KG1 (cell line): ENCODE measurements at places on chromosomes 12 and 14.

DNA sequence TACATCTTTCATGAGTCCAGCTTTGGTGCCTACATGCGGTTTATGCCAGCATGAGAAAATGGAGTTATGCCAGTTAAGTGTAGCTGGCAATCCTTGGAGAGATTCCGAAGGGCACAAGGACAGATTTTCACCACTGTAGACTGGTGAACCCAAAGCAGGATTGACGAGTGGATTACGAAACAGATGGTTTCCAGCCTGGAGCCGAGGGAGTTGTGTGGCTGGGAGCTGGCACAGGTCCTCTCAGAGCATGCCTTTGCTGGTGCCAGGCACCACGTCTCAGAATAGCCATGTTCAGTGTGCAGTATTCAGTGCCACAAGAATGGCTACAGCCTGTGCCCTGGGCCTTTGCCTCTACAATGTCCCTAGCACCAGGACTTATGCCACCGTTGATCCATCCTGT lies 13.2 kb downstream of the KCNH3 start:
- no peak for DNase-seq

GRCh38 chr12:43493261-43493797 lies 58.7 kb downstream of the ADAMTS20 start:
- no peak for DNase-seq

- no peak for DNase-seq
Measured at GRCh38 chr14:88229428-88229827, 93.6 kb downstream of the KCNK10 start.

DNA sequence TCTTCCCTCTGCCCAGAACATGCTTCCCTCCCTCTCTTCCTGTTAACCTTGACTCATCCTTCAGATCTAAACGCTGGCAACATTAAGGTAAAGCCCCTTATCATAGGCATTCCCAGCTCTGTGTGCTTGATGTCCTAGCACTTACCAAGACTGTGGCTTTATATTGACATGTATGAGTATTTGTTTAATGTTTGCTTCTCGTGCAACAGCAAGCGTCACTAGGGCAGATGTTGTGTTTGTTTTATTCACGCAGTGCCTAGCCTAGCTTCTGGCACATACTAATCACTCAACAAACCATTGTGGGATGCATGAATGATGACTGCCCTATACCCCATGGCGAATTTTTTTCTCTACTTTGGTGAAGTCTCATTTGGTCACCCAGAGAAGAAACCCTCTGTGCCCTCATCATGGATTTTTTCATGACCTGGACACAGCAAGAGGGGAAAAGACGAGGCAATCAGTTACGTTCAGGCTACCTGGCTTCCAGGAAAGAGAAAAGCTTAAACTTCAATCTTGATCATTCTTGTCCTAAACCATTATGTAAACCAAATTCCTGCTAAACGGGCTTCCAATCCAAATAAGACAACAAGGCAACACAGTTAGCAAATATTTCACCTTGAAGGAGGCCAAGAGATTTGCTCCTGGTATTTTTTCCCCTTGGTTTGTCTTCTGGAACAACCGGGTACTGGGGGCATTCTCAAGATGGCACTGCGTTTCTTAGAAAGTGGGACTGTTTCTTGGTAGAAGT lies 47.9 kb upstream of the SOCS2 start:
- no peak for DNase-seq

GRCh38 chr14:95323917-95324316 lies 4.2 kb upstream of the CLMN start:
- DNase-seq: no peak

GRCh38 chr14:40282196-40282595 lies 850.0 kb upstream of the FBXO33 start:
- DNase-seq: no peak

GRCh38 chr12:76866726-76867125 lies 12.1 kb downstream of the CSRP2 start:
- no peak for DNase-seq

DNA sequence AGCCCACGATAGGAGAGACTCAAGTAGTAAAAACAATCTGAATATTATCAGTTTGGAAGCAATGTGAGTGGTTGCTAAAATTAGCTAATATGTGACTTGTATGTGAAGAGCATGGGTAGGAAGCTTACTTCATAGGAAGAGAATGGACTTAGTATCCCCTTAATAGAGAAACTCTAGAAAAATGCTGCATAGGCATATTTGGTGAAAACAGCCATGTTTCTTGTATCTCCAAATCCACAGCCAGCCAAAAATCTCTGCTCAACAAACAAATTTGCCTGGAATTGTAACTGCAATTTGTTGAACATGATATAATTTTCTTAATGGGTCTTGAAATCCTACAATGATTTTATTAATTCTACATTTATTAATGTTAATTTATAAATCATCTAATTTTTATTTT lies 1252.9 kb upstream of the TMEM132C start:
- DNase-seq: no peak

GRCh38 chr12:124033859-124034258 lies 60.8 kb downstream of the ZNF664 start:
- no peak for DNase-seq

DNA sequence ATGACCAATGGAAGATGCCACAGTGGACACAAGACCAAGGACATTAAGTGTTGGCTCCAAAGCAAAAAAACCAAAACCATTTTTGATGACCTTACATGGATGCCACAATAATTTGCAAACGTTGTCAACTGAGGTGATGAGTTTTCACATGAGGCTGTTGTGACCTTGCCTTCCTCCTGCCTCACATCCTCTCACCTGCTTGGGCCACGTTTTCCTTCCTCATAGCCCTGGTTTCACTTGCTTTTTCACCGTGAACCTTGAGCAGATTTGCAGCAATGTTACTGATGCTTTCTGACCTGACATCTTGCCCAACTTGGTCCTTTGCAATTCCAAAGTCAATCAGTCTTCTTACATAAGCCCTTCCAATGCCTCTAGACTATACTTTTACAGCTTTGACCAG lies 3.7 kb downstream of the KRT6B start:
- no peak for DNase-seq

- DNase-seq: no peak
Measured at GRCh38 chr14:54758041-54758440, 144.6 kb downstream of the GCH1 start.

DNA sequence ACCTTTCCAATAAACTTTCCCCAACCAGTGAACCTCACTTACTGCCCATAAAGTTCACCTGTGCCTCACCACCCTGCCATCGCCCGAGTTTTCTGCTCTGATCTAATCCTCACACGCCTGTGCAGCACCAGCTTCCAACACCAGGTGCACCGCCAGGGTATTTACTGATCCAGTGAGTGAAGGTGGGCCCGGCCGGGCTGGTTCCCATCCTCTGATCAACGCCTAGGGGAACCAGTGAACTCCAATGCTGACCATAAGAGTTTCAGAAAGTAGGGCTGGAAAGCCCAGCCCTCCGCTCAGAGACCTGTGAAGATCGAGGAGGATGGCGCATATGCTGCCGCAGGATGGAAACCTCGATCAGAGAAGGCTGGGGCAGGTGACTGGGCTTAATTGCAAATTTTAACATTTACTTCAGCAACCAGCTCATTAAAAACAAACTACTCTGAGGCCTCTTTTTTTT lies 685 bp upstream of the MYL6B start:
- DNase-seq: peak; percentile 8

GRCh38 chr12:48767047-48767446 lies 21.8 kb downstream of the ADCY6 start:
- no peak for DNase-seq

DNA sequence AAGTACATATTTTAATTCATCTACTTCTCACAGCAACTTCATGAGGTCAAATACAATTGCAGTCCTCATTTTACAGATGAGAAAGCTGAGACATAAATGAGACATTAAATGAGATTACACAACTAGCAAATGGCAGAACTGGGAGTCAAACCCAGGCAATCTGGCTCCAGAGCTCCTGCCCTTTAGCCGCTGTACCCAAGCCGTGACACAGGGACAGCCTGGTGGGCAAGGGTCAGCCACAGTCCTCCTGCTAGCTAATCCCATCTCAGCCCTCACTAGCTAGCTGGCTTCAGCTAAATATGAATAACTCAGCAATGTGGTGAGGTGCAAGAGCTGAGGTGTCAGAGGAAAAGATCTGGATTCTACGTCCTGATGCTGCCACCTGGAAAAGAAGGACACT lies 54.8 kb downstream of the NINJ2 start:
- DNase-seq: no peak

- no peak for DNase-seq
Measured at GRCh38 chr14:72164420-72165228, 232.4 kb downstream of the RGS6 start.

DNA sequence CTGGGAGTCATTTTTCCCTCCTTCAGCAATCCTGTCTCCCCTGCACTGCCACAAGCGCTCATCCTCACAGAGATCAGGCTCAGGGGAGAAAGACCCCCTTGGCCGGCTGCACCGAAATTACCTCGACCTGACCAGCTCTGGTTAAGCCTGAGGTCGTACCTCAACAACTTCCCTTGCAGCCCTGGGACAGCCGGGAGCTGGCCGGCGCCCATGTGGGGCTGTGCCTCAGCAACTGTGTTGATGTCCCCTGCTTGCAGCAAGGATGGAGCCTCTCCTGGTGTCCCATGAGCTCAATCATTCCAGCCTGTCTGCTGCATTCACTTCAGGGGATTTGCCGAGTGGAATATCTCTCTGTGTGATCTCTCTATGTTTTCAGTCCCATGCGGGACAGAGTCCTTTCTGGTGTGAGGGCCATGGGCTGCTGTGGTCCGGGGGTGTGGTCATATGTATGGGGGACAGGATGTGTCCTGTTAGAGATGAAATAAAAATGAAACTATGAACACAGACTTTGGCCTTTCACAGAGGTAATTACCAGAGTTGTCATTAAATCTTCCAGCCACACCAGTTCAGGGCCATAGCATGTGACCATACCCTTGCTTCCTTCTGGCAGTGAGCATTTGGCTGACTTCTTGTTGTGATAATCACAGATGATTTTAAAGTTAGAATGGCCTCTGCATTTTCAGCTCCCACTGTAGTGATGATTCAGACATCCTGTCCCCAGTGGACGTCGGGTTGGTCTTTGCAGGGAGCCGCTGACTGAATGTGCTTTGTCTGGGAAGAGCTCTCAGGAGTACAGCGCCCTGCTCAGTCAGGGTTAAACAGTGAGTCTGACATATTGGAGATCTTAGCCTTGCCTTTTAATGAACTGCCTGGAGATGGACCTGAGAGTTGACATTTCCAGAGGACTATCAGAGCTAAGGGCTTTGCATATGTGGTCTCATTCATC lies 405.9 kb downstream of the AACS start:
- DNase-seq: no peak

DNA sequence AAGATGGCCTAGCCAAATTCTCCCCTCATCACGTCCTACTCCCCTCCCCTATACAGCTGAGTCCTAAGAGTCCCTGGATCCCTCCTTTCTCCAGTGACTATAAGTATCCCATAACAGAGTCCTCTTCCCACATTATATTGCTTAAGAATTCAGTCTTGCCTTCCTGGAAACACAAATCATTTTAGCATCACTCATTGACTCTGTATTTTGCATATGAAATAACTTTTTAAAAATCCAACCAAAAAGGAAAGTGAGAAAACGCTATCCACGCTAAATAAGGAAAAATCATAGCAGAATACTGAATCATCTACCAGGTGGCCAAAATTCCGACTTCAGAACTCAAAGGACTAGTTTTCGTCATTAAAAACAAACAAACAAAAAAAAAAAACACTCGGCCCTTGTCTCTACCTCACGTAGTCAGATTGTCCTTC lies 130.2 kb downstream of the GCH1 start:
- no peak for DNase-seq

DNA sequence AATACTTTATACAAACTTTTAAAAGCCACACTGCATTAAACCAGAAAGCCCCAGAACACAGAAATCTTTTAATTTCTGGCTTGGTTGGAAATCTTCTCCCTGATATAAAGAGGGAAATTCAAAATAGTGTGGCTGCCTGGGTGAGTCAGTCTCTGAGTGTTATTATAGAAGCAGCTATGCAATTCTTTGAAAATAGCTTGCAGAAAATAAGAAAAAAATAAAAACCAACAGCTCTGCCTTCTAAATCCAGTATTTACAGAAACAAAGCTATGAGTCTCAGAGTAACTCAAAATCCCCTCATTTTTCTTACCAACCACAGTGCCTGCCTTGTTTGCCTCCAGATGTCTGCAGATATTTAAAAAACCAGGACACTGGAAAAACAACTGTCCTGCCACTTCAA lies 68.6 kb upstream of the FERMT2 start:
- DNase-seq: no peak

DNA sequence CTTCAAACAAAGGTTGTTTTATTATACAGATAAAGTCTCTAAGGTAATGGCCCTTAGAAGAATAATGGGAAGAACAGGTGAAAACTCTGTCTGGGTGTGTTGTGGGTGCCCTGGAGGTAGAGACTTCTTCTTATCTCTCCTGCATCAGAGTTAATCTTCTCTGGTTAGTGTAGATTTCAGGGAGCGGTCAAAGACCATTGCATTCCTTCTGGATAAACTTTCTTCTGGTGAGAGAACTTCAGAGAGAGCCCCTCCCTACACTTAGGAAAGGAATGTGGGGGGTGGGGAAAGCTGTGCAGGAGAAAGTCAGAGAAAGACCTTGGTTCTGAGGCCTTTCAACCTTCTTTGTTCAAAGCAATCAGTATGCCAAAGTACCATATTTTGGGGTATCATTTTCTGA lies 658.5 kb downstream of the DIO2 start:
- no peak for DNase-seq

- no peak for DNase-seq
Measured at GRCh38 chr12:109389146-109389545, 41.4 kb downstream of the MYO1H start.

DNA sequence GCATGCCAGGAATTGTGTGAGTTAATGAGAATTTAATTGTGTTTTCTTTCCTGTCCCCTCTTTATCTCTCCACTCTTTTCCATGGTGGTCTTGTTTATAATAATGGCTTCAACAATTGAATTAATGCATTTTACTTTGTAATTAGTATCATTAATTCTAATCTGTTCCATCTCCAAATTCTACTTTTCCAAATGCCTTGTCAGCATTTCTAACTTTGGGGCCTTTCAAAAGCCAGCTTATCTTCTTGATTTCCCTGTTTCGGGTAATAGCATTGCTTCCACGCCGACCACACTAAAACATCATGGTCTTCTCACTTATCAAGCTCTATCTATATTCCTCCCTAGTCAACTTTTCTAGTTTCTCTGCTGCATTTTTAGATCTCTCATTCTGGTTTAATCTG lies 54.2 kb upstream of the RMST start:
- DNase-seq: no peak

- no peak for DNase-seq
Measured at GRCh38 chr12:10236720-10237119, 24.0 kb downstream of the GABARAPL1 start.

- DNase-seq: no peak
Measured at GRCh38 chr12:62860020-62860419, 74.9 kb downstream of the PPM1H start.
